ENCODE measurements at places on chromosomes 12 and 14.

GRCh38 chr14:105135700-105136395 lies 32.7 kb downstream of the JAG2 start:
- DNase-seq, result no peak

DNA sequence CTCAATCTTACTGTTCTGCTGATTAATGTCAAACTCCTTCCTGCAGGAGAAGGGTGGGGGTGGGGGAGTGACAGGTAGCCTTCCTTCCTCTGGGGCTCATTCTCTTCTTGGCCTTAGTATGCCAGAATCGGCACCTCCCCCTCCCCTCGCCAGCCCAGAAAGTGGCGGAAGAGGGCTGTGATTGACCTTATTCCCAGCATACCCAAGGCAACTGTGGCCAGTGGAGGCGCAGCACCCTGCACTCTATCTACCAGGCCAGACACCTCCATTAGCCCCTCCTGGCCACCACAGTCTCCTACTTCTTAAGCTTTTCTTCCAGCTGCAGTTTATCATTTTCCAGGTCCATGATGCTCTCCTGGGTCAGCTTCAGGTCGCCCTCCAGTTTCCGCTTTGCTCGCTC lies 15.5 kb downstream of the MYH6 start:
- DNase-seq, result no peak

DNA sequence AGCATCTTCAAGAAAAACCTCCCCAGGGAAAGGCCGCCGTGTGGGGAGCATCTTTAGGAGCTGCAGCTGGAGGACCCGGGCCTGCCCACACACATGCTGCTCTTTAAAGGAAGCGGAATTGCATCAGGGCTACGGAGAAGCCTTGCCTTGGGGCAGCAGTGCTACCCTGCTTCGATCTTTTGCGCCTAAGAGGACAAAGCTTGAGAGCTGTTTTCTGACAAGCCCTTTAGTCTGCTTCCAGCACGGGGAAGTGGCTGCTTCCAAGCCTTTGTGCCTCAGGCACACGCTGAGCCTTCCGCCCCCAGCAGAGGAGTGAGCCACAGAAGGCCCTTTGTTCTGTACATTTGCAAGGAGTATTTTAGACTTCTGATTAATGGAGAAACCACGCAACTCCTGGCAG lies 31.5 kb downstream of the COA8 start:
- DNase-seq, result no peak

GRCh38 chr12:27879708-27880107 lies 92.8 kb downstream of the PTHLH start:
- DNase-seq, result no peak

DNA sequence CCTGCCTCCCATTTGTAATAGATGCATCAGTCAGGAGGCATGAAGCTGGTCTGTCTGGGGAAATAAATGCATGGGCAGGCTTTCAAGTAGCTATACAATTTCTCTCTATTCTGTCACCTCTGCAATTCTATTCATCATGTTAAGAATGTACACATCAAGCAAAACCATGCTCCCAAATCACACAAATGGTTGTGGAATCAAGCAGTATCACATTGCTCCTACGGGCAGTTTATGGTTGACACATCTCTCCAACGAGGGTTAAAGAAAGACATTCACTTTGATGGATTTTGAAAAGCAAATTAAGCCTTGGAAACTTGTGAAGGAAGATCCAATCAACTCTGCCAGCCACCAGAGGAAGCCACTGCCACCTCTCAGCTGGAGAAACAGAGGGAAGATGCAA lies 1277.4 kb upstream of the TMEM132C start:
- DNase-seq, result no peak

DNA sequence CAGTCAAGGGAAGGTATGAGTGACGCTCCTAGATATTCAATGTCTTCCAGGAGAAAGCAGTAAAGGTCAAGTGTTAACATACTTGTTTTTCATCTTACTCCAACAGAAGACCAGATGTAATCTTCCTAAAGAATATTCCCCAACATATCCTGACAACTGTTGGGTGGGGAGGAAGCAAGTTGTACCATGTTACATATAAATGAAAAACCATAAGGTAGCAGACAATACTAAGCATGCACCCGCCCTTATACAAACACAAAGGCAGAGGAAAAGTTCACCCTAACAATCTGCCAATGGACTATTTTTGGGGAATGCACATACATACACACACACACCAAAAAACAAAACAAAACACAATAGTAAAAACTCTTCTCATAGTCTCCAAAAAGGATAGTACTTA lies 90.2 kb upstream of the FERMT2 start:
- DNase-seq, result no peak

GRCh38 chr12:29566441-29566840 lies 69.0 kb upstream of the OVCH1 start:
- DNase-seq, result no peak

DNA sequence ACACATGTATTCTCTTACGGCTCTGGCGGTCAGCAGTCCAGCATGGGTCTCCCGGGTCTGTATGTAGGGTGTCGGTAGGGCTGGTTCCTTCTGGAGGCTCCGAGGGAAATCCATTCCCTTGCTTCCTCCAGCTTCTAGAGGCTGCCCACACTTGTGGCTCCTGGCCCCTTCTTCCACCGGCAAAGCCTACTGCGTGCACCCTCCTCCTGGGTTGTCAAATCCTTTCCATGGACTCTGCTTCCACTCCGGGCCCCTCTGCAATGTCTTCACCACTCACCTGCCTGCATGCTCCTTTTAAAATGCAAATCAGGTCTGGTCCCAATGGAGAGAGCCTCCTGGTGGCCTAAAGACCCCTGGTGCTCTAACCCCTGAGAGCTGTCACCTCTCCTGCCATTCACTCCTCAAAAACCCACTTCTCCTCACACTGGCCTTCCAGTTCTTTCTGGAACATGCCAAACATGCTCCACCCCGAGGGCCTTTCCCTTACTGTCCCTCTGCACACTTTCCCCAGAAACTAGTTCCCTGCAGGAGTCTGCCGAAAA lies 108.5 kb downstream of the DICER1 start:
- no peak for DNase-seq

DNA sequence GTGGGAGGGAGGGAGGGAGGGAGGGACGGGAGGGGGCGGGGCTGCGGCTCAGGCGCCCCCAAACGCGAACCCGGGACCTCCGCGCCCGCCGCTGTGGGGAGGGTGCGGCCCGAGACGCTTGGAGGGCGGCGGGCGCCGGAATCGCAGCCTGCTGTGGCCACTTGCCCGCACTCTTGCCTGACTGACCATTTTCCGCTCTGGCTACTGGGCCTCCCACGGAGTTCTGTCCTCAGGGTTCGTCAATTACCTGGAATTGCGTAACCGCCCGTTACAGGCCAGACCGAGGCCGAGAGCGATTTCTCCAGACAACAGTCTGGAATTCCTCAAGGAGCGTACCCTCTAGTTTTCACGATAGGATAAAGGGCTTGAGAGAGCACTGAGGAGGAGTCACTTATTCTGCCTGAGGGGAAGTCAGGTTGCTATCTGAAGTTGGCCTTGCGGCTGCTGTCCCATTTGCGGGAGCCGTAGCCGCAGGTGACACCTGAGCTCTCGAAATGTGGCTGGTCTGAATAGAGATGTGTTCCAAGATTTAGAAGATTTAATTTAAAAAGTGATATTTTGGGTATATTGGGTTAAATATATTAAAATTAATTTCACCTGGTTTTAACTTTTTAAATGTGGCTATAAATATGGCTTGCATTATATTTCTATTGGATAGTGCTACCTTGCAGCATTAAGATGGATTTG lies 446 bp upstream of the ZNF641 start:
- no peak for DNase-seq

DNA sequence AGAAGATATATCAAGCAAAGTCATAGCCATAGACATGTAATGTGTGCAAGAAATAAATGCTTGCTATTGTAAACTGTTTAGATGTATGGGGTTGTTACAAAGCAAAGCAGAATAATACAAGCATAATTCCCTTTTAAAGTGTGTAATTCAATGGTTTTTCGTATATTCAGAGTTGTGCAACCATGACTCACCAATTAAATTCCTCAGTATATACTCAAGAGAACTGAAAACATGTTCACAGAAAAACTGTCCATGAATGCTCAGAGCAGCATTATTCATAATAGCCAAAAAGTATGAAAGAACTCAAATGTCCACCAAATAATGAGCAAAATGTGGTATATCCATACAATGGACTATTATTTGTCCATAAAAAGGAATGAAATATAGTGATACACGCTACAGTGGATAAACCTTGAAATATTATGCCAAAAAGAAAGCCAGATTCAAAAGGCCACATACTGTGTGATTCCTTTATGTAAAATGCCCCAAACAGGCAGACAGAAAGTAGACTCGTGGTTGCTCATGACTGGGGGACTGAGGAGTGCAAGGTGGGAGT lies 9.3 kb downstream of the GXYLT1 start:
- no peak for DNase-seq

DNA sequence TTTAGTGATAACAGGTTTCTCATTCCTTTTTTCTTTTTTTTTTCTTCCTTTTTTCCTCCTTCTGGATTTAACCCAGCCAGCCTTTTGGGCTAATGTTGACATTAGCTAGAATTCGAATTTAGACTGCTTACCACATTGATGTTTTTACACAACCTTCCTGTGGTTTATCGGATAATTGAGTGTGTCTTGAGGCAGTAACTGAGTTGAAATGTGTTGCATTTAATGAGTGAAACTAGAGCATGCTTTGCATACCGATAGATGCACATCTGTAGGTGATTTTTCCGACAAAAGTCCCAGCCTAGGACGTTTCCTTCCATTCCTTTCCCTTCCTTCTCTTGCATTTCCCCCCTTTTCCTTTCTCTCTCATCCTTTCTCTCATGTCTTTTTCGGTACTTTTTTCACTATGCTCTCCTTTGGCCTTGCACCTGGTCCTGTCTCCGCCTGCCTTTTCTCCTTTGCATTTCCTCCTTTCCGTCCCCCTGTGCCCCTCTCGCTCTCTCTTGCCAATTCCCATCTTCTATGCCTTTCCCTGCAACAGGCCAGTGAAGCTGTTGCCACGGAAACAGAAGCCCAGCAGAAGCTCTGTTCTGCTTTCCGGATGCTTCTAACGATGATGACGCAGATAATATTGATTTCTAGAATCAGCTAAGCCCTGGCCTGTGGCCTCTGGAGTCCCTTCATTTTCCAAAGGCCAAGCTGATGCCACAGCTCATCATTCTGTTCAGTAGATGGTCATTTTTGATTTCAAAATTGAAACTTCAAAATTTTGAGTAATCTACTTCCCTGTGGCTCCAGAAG lies 76.1 kb downstream of the SLC25A47 start:
- no peak for DNase-seq

DNA sequence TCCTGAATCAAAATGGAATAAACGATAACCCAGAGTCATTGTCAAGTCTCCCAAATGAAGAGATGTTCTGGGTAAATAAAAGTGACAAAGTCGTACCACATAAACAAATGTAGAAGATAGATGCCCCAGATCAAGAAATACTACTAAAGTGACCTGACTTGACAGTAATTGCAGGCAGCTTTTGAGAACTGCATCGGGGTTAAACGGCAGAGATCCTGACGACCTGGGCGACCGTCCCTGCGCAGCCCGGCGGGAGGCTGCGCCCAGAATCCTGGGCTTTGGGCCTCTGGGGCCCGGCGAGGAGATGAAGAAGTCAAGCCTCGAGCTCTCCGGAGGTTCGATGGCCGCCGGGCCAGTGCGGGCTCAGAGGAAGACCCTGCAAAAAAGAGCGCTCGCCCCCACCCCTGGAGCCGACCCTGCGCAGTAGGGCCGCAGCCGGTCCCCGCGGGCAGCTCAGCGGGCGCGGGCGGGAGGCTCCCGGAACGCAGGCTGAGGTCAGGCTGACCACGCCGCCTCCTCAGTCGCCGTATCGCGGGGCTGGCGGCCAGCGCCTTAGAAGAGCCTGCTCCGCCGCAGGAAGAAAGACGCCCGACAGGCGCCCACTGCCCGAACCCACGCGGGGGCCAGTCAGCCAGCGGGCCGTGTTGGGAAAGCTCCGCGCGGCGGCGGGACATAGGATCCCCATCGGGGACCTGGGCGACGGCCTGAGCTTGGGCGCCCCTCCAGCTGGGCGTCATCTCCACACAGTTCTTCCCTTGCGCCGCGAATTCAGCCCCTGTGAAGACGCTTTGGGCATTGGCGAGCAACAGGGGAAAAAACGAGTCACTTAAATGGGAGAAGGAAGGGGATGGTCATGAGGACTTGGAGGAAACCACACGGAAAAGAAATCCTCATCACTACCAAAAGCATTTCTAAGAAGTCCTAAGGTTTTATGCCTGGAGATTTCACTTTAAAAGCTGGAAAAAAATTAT lies 16.0 kb downstream of the NKX2-1 start:
- DNase-seq, result no peak

GRCh38 chr14:34027990-34028495 lies 77.2 kb upstream of the EGLN3 start:
- no peak for DNase-seq

DNA sequence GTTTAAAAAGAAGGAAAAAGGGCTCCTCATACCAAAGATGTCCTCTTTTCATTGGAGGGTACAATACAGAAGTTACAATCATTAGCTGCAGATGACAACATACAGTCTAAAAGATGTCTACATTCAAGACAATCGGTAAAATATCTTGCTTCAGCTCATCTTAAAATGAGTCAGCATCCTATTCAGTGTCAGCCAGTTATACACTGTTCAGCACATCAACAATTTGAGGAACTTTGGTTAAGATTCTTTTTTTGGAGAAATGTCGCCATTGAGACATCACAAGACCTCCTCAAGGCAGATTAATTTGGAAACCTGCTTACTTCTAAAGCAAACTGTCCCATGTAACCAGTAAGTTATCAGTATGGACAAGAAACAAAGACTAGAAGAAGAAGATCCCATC lies 100.7 kb upstream of the SLC38A4 start:
- DNase-seq, result no peak

DNA sequence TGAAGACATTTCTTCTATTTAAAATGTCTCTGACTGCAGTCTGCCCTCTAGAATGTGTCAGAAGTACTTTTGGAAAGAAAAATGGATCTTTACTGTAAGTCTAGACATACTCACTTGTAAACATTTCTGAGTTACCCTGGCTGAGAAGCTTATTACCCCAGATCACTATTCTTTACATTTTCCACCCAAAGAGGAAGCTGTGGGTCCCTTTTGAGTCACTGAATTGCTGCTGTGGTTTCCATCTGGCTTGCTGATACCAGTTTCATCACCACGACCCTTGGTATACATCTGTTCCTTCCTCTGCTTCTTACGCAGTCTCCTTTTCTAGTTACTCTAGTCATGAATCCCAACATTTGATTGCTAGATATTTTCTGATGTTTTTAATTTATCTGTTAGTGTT lies 20.2 kb upstream of the CLEC4D start:
- DNase-seq, result no peak

DNA sequence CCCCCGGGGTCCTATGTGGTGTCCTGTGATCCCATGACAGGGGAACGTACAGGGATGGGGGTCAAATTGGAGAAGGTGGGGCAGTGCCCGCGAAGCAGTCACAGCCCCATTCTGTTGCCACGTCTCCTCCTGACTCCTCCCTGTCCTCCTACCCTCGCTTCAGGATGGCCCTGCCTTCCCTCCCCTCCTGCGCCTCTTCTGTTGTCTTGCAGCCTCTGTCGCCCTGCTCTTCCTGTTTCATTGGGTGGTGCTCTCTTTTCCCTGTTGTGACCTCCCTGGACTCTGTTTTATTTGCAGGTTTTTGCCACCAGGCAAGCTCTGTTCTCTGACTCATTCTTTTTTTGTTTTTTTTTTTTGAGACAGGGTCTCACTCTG lies 18.7 kb downstream of the CABP1 start:
- DNase-seq, result no peak

- DNase-seq, result no peak
Measured at GRCh38 chr14:29220072-29220471, 453.5 kb downstream of the FOXG1 start.

GRCh38 chr12:127170226-127171180 lies 1096.5 kb upstream of the TMEM132C start:
- DNase-seq, result no peak
